ENCODE measurements at places on chromosomes 16 and 17.
A peak's percentile ranks its signal among the peaks of the same experiment; 100 is the strongest.

- DNase-seq: peak; percentile 28
Measured at GRCh38 chr16:53605831-53606400, 97.7 kb downstream of the RPGRIP1L start.

DNA sequence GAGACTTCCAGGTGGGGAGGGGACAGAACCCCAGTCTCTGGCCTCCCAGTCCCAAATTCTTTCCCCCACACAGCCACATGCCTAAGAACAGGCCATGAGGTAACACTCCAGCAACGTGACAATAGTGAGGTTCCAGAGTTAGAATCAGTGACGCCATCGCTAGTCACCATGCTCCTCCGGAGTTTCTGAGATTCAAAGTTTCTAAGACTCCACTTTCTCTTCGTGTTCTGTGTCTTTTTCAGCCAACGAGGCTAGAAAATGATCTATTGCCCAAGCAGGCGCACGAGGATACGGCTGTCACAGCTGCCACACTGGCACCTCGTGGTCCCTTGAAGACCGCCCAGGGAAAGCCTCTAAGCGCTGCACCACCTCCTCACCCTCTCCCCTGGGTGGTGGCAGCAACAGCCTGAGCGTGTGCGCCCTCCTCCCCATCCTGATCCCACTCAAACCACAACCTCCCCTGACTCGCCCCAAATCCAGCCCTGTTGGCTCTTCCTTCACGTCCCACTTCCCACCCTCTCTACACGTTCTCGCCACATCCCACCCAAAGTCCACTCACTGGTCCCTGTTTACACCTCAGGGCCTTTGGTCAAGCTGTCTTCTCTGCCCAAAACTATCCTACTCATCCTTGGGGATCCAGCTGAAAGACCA lies 1.0 kb downstream of the MCRIP1 start:
- no peak for DNase-seq

DNA sequence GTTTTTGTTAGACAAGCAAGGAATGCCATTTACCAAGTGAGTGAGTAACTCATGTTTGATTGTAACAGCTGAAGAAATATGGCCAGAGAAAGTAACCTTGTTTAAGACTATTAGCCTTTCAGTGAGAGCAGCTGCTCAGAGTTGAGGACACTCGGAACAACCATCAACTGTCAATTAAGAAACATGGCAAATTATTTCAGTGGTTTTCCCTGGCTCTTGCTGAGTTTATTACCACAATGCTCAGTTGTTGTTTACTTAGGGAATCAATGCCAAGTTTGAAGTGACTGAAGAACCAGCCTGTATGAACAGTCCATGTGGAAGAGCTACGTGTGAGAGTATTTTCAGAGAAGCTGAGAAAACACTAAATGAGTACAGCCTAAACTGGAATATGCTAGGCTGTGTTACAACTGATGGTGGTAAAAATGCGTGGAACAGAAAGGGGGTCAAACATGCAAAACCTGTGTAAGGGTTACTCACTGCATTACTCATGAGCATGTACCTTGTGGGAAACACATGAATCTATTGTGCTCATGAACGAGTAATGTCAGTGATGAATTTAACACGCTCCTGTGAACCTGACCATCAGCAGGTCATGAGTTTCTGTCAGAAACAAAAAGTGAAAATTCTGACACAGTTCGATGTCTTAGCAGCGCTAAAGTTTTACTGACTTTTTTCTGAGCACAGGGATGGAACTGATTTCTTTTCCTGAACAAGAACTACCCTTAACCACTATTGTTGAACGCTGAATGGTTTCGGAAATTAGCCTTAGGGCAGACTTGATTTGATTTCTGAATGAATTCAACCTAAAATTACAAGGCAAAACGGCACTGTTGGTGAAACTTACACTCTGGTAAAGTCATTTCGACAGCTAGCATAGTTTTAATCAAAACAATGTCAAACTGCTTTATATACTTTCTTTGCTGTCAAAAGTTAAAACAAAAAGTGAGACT lies 33.5 kb downstream of the GNA13 start:
- no peak for DNase-seq

- no peak for DNase-seq
Measured at GRCh38 chr16:52212841-52213240, 334.1 kb downstream of the TOX3 start.

GRCh38 chr17:72913142-72913682 lies 179.3 kb downstream of the SLC39A11 start:
- DNase-seq: no peak

- no peak for DNase-seq
Measured at GRCh38 chr16:3656491-3657468, 2.3 kb downstream of the DNASE1 start.

GRCh38 chr17:76027159-76027839 lies at the start of gene EVPL:
TSS of gene EVPL (minus strand) at chr17:76027306. CDS start at chr17:76027198, 108 bp downstream.
- DNase-seq: peak; percentile 65

DNA sequence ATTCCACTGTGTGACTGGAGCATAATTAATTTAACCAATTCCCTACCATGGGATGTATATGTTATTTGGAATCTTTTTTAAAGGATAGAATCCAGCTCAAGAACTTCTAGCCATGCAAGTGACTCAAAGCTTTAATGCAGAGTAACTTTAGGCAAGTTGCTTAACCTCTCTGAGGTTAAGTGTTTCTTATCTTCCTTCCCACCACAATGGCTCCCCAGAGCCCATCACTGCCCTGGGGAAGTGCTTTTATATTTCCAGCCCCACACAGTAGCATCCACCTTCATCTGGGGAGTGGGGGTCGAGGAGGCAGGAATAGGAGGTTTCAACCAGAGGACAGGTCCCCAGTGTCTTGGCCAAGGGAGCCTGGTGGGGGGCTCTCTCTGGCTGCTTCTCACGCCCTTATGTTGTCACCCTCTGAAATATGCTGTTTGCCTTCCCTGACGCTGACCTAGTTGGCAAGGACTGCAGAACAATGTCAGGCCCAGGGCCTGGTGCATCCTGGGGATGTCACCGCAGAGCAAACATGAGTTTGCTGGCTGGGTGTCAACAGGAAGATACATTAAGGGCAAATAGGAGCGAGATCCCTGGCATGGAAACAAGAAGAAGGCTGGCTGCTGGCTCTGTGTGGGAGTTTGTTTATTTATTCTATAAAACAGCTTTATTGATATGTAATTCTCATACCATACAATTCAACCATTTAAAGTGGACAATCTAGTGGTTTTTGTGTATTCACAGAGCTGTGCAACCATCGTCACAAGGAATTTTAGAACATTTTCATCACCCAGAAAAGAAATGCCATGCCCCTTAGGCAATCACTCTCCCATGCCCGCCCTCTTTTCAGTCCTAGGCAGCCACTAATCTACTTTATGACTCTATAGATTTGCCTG lies 46.6 kb upstream of the WSB1 start:
- peak; percentile 84 for DNase-seq

DNA sequence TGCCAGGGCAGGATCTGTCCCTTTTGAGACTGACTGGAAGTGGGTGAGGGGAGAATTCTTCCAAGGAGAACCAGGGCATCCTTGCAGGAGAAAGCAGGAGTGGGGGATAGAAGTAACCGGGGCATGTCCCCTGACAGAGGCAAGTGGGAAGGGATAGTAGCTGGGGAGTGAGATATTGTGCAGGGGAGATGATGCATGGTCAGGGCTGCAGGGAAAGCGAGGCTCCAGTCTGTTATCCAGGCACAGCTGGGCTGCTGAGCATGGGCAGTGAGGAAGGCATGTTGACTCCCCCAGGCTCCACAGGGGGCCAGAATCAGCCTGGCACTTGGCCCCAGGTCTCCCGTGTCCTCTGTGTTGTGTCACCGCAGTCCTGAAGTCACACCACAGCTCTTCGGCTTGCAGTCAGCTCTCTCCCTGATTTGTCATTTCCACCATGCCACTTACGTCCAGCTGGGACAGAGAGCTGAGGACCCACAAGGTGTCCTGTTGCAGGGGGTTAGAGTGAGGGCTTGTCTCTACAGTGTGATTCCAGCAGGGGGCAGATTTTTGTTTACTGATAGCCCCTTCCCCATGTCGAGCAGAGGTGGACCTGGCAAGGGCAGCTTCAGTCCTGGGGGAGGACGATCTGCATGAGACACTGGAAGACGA lies 40.9 kb downstream of the B9D1 start:
- no peak for DNase-seq

GRCh38 chr16:1976216-1976520 lies 4.3 kb downstream of the TBL3 start:
- DNase-seq: no peak

GRCh38 chr17:77400445-77400870 lies 259.7 kb downstream of the SEC14L1 start:
- no peak for DNase-seq

DNA sequence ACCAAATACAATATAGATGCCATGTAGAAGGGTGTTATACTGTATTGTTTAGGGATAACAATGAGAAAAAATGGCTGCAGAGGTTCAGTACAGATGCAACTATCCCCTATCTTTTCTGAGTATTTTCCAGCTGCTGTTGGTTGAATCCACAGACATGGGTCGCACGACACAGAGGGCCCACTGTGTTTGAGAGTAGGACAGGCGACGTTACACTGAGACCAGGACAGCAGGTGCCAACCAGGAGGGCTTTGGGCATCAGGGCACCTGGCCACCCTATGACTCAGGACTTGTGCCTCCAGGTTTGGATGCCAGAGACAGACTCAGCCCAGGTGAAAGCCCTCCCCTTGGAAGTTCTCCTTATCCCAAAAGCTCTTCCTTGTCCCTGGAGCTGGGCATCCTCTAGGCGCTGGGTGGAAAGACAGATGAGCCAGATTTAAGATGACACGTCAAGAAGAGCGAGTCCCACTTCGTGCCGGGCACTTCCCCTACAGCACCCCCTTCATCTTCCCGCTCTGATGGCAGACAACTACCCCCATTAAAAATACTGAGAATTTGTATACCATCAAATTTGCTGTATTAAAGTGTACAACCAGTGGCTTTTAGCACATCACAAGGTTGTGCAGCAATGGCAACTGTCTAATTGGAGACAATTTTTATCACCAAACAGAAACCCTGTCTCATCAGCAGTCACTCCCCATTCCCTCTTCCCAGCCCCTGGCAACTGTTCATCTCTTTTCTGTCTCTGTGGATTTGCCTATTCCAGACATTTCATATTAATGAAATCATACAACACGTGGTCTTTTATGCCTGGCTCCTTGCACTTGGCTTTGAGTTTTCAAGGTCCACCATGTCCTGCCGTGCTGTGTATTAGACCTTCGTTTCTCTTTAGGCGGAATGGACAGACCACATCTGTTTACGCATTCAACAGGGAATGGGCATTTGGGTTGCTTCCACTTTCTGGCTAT lies 30.6 kb downstream of the TNFRSF13B start:
- DNase-seq: no peak

- DNase-seq: no peak
Measured at GRCh38 chr16:58016840-58017446, 8.6 kb upstream of the MMP15 start.

GRCh38 chr17:59431601-59432000 lies 100.1 kb downstream of the YPEL2 start:
- no peak for DNase-seq

GRCh38 chr17:44919885-44920564 lies 4.7 kb upstream of the GFAP start:
- DNase-seq: peak; percentile 60

GRCh38 chr16:56068314-56068713 lies 123.0 kb upstream of the GNAO1 start:
- DNase-seq: no peak

- DNase-seq: no peak
Measured at GRCh38 chr16:75114946-75115825, 1.4 kb downstream of the LDHD start.

DNA sequence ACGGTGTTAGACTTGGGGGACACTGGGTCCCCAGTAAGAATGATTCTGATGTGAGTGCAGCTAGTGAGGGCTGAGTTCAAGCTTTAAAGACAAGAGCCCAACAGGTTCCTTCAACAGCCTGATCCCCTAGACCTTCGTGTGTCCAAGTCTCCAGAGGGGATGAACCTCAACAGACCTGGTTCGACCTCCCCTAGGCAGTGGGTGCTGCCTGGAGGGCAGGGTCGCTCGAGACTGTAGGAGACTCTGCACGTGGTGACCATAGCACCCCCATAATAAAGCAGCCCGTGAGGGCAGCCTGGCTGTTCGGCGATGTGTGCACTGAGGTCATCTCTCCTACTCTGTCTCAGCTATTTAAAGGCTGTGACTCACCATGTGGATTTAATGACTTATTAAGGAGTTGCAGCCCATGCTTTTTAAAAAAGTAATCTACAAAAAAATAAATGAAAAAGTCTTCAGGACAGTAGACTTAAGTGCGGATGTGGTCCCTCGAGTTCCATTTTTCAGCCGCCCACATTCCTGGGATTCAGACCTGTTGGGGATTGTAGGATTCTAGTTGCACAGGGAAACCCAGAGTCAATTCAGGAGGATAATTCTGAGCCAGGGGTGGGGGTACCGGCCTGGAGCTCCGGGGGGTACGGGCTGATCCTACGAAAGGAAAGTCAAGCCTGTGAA lies 23.4 kb upstream of the METRNL start:
- no peak for DNase-seq

DNA sequence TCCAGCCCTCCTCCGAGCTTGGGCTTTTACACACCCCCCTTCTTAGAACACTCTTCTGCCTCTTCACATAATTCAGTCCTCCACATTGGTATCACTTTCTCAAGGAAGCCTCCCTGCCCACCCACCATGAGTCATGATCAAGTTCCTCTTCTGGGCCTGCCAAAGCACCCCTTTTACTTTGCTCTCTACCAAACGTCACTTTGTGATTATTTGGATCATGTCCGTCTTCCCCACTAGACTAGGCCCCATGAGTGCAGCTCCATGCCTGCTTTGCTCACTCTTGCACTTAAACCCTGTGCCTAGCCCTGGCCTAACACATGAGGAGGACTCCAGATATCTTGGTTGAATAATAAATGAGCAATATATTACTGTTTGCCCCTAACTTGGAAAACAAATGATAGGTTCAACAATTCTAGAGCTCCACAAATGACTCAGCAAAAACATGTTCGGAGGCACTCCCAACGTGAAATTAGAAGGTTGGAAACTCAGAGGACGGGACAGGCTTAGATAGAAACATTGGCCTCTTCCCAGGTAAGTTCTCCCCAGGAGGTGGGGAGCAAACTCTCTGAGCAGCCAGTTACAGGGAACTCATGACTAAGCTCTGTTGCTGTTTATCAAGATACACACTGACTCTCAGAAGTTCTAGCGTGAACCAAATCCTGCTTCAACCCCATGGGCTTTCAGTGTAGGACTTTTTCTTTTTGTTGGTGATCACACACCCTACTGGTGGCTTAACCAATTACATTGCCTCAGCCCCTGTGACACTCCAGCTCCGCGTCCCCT lies 28.3 kb downstream of the G6PC1 start:
- peak; percentile 71 for DNase-seq

DNA sequence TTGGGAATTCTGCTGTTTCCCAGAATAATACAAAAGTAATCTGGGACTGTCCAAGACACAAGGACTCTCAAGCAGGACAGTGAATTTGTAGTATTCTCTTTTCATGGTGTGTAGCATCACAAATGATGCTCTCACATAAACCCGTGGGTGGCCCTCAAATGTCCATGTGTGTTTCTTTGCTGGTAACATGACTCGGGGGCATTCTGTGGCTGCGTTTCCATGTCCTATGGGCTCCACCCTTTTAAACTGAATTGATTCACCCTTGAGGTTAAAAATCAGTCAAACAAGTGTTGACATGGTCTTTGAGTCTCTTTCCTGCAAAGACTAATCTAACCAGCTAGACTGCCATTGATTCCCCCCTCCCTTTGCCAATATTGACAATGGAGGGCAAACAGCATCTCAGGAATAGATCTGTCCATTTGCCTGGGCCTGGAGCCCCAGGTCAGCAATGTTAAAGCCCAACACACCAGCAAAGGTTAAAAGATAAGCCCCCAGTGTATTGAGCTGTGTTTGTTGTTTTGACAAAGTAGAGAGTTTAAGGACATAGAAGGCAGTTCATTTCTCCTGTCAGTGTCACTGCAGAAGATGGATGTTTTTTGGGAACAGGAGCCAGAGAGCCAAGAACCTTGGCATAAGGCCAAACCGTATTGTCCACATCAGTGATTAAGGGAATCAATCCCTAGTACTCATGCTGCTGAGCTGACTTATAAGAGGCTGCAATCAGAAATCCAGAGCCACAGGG lies 117.1 kb upstream of the COX10 start:
- no peak for DNase-seq

Data from right lung (tissue), 10 donors.